ENCODE measurements at places on chromosomes 7 and 10. TPM values are rescaled to one million over a fixed set of nuclear protein-coding genes. Genes with fewer than 3 reads are reported as not detected.

Gene STAM
- total RNA-seq: 25.4 TPM

Gene KIAA1217
- 3.4 TPM for total RNA-seq

Gene RBP4
- not detected for total RNA-seq

Gene TAS2R41
- not detected for total RNA-seq

Data from uterine smooth muscle cell (primary cell).